ENCODE measurements at places on chromosomes 6 and 20.
A peak's percentile ranks its signal among the peaks of the same experiment; 100 is the strongest.

GRCh38 chr6:56595490-56596122, 47.1 kb downstream of the DST start:
- DNase-seq: no peak

- DNase-seq: peak; percentile 8
Measured at GRCh38 chr6:153790048-153790447, 249.0 kb upstream of the OPRM1 start.

DNA sequence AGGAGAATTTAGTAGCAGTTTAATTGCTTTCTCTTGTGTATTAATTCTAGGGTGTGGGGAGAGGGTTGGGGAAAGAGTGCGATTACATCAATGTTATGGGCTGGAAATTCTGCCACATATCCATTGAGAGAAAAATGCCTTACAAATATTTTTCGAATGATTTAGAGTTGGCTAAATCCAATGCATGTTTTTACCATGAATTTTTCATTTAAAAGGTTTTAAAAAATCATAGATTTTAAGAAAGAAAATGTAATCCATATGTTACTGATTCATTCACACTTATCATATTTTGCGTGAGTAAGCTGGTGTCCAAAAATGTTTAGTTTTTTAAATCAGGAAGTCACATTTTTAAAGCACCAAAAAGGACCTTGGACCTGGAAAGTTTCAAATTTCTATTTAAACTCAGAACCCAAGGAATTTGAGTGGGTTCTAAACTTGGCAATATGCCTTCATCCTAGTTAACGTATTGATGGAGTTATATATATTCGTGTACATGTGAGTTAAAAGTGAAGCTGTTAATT, 627.4 kb upstream of the CITED2 start:
- DNase-seq: no peak

GRCh38 chr20:5402903-5403531, 86.3 kb upstream of the PROKR2 start:
- no peak for DNase-seq

DNA sequence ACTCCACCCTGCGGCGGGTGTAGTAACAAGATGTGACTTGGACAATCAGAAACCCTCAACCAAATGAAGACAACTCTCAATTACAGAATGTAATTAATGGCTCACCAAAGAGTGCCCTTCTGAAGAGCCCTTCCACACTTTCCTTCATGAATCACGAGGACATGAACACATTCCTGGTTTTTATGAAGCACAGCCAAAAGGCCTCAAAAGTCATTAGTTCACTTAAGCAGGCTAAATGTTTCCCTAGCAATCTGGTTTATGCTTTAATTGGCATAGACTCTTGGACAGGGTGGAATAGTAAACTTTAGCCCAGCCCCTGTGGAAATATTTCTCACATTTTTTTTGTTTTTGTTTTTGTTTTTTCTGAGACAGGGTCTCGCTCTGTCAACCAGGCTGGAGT, 20.5 kb downstream of the CPNE5 start:
- DNase-seq: no peak

DNA sequence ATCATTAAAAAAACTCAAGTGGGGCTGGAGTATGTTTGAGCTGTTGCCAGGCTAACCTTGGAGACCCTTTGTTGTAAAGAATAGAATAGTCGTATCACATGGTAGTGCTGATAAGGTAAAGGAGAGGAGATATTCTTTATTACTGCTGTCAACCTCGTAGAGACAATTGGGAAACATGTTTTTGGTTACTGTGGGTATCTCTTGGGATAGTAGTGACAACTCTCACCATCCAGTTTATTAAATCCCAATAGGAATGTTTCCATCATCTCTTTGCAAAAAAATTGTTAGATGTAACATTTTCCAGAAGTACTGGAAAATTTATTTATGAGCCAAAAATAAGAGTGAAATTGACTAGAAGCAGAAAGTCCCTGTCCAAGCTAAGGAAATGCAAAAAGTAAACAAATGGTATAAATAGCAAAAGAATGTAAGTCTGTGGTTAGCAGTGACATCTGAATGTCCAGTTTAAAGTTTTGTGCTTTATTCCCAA, 829.3 kb upstream of the CITED2 start:
- DNase-seq: peak; percentile 21

DNA sequence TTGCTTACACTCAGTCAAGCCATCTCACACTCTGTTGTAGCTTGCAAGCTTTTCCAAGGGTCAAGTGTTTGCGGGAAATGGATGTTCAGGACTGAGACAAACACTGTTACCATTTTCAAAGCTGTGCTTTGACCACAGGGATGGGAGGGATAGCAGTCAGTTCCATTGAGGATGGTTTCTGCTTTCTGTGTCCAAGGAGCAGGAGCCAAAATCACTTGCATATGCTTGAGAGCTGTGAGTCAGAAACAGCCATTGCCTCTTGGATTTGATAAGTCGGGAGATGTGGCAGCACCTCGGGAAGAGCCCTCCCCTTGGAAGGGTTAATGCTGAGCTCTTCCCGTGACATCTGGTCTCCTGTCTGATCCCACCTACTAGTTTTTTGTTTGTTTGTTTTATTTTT, 85.2 kb downstream of the TCP11 start:
- no peak for DNase-seq

DNA sequence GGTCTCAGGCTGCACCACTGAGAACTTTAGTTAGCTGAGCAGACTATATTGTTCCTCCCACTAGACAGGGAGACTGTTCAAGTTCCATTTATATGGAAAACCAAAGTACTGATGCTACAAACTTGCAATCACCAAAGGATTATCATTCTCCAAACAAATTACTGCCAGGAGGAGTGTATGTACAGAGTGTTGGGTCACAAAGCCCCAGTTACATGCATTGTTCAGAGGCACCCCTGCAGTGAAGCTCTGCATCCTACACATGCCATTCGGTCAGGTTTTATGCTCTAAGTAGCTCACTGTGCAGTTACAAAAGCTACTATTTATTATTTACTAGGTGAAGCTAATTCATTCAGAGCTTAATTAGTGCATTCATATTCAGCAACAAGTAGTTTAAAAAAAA, 75.8 kb downstream of the SMLR1 start:
- DNase-seq: no peak

DNA sequence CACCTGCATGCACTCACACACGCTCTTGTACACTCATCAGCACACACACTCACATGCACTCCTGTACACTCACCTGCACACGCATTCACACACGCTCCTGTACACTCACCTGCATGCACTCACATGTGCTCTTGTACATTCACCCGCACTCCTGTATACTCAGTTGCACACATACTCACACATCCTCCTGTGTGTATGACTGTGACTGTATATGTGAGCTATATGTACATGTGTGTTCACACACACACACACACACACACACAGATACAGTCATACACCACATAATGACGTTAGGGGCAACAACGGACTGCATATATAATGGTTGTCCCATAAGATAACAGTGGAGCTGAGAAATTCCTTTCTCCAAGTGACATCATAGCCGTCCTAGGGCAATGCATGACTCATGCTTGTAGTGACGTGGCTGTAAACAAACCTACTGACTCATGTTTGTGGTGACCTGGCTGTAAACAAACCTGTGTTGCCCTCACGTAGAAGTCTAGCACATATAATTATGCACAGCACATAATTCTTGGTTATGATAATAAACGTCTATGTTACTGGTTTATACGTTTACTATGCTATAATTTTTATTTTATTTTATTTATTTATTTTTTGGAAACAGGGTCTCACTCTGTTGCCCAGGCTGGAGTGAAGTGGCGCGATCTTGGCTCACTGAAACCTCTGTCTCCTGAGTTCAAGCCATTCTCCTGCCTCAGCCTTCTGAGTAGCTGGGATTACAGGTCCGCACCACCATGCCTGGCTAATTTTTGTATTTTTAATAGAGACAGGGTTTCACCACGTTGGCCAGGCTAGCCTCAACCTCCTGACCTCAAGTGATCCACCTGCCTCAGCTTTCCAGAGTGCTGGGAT, 22.8 kb upstream of the TAF4 start:
- peak; percentile 84 for DNase-seq

GRCh38 chr6:88662163-88662580, 301.2 kb downstream of the RNGTT start:
- no peak for DNase-seq

DNA sequence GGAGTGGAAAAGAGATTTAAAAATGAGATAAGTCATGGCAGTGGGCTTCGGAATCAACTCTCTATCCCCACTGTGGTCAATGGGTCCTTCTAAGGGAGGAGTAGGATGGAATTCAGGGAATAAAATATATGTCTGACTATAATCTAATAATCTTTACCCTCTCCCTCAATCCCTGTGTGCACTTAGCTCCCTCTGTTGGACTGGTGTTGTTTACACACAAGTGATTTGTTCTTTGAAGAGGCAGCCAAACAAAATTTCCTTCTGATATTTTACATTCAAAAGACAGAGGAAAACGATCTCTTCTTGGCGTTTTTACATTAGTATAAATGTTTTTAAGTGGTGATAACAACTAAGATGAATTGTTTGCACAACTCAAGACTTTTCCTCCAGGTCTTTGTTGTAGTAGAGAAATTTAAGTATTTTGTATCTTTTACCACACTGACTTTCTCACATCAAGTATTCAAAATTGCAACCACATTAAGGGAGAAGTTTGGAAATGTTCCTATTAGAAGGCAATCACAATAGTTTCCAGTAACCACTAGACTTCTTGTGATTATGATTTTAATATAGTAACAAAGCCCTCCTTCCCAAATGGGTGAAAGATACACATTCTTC, 317.8 kb downstream of the CENPW start:
- DNase-seq: no peak

DNA sequence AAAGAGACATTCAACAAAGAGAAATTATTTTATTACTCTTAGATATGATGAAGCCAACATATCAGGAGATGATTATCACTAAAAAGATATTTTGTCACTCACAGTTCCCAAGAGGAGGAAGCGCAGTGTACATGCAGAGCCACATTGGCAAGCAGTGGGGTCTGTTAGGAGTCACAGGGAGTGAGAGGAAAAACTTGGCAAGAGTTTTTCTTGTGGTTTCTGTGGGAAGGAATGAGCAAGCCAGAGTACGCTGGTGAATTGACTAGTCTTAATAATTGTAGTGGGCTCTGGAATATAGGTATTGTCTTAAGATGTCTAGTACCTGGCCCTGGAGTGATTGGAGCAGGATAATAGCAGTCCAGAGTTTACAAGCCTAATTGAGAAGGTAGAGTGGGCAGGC, 1095.2 kb downstream of the GRIK2 start:
- no peak for DNase-seq

DNA sequence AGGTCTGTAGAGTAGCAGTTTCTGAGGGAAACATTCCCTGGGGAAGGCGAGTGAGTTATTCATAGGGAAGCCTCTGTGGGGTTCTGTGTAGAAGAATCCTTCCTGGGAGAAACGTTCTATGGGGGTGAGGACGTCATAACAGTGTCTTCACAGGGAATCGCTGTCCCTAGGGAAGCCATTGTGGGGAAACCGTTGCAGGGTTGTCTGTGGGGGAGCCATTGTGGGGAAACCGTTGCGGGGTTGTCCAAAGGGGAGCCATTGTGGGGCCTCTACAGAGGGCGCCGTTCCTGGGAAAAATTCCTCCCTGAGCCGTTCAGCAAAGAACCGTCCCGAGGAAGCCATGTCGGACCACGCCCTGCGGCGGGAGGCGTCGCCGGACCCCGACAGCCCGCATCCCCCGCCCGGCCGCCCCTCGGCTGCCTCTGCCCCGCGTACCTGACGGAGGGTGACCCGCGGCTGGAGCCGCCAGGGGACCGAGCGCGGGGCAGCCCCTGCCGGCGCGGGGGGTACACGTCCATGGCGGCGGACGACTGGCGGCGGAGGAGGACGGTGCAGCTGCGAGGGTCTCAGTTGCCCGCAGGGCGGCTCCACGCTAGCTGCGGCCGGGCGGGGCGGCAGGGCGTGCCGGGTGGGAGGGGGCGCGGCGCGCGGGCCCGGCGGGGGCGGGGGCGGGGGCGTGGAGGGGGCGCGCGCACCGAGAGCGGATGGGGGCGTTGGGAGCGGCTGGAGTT, at the start of gene DNAAF9:
DNAAF9 (minus strand) TSS at position 630 of the 731 bp plus-strand sequence; CDS start at position 518, 112 bp downstream.
- no peak for DNase-seq

DNA sequence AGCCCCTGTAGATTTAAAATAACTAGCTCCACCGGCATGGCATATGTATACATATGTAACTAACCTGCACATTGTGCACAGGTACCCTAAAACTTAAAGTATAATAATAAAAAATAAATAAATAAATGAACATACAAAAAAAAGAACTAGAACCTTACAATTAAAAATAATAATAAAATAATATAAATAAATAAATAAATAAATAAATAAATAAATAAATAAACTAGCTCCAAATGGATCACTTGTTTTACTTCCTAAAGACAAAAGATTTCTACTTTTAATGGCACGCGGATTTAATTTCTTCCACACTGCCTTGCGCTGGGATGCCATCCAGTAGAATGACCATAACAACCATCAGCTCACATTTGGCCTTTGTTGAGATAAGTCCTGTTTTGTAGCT, 141.0 kb upstream of the NRSN1 start:
- no peak for DNase-seq

DNA sequence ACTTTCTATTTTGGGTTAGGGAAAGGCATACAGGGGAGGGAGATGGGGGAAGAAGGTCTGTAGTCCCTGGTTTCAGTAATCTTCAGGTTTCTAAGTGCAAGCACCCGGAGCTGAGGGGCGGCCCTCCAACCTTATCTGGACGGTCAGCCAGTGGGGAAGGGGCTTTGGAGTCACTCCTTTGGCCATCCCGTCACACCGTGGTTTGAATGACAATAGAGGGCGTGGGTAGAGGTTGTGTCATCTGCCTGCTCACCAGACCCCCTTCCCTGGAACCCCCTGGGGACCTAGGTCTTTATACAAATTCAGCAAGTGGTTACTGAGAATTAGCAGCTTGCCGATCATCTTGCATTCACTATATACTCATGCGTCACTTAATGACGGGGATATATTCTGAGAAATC, 29.1 kb downstream of the STK35 start:
- DNase-seq: no peak

DNA sequence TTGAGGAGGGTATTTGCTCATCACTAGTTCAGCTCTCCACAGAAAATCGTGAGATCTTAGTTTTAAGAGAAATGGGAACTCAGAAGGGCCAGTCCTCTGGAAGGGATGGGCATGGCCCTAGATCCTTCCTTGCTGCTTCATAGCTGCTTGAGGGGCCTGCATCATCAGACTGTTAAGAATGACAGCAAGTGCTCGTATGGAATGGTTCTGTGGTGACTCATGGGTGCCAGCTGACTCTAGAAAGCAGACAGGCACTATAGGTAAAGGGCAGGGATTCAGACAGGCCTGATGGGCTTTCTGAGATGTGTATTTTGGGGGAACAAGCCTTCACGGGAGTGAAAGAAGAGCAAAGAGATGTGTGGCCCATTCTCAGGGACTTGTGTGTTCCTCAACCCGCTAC, 90.8 kb downstream of the MYLK4 start:
- DNase-seq: no peak

Measured in AG04450 (cell line).